ENCODE measurements at places on chromosomes 6 and 20.

DNA sequence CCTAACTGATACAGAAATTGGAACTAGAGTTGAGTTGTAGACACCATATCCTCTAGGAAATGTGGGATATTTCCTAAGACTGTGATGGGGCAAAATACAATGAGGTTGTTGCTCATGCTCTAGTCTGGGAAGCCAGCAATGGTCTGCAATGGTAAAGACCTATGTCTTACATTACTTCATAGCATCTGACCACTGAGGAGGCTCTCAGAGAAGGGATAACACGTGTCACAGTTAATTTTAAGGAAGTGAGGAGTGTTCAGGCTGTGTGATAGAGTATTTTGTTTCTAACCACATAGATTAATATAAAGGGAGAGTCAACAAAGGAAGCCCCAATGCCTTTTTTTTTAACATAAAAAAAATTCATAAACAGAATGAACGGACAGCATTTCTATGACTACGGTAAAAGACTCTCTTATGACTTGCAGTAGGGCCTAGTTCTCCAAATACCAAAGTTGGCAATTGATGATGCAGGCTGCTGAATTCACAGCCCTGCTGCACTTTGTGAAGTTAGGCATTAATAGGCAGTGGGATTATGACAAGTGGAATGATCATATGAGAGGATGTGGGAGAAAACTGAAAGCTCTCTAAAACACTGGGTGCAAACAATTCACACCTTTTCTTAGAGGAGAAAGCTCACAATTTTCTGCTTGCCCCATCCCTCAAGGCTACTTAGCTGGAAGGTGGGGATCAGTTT is 13.7 kb downstream of the KCNS1 start:
- no peak for DNase-seq

- no peak for DNase-seq
Observed at GRCh38 chr6:72968704-72969103, 256.6 kb downstream of the KHDC1L start.

DNA sequence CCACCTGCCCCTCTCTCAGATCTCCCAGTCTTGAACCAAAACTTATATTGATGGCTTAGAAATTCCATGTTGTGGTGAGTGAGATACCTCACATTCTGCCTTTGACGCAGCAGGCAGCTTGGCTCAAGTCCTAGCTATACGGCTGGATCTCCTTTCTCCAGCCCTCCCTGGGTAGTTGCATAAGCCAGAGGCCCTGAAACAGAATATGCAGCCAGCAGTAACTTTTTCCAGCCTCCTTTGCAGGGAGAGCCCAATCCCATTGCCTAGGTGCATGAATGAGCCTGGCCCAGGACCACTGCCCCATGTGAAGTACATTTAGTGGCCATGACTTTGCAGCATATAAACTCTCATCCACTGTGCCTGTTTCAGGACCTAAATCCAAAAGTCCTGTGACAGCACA is 202.2 kb upstream of the CDYL start:
- peak; percentile 88 for DNase-seq

- no peak for DNase-seq
Observed at GRCh38 chr6:164546263-164546662, 763.1 kb downstream of the C6orf118 start.

DNA sequence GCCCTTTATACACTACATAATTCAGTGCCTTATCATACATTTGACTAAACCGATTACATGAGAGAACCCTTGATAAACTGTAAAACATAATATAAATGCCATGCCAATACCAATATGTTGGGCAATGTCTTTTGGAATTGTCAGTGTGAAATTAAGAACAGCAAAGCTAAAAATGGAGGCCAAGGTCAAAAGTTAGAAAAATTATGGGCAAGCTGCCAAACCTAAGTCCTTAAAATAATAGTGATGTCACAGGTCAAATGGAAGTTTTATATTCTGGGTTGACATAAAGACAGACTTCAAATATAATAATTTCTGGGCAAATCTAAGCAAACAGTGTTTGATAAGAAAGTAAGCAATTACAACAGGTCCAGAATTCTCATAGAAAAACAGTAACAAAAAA is 696.7 kb downstream of the RNF144B start:
- no peak for DNase-seq

DNA sequence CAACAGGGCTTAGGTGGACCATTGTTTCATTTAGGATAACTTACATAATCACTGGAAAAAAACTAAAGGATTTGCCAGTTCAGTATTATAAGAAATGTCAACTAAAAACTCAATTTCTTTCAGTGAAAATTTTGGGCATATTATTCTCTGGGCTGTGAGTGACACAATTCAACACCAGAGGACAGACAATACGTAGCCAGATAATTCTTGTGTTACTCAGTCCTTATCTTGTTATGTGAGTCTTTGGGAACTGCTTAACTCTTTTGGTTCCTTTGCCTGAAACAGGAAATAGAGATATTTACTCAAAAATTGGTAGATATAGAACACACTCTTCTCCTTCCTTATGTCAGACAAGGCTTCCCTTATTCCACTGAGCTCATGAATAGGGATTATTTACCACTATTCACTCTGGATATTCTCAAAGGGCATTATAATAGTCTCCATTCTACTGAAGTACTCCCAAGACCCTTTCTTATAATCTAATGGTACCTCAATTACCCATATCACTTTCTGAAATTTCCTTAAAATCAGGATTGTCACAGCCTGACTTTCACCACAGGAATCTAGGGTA is 4.9 kb upstream of the BEND6 start:
- DNase-seq = peak; percentile 16

- DNase-seq = peak; percentile 10
Observed at GRCh38 chr6:18457065-18457737, 70.1 kb downstream of the RNF144B start.

DNA sequence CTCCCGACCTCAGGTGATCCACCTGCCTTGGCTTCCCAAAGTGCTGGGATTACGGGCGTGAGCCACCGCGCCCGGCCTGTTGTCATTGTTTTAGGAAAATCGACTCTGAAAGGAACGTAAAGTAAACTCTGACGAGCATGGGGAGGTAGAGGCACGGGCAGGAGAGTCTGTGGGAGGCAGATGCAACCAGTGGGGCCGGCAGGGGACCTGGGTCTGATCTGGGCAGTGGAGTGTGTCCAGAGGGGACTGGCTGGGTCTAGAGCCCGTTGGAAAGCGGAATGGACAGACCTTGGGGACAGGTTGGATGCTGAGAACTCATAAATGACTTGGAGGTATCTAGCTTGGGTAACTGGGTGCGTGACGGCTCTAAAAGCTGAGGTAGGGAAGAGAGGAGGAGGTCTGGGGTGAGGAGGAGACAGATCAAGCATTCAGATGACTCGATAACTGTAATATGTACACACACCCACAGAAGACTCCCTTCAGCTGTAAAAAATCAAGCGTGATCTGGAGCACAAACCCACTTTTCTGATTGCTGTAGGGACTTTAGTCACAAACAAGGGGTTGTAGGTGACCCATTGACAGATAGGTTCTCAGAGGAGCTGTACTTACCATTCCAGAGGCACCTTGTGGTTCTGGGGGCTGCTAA is 22.4 kb downstream of the MANBAL start:
- DNase-seq = no peak

DNA sequence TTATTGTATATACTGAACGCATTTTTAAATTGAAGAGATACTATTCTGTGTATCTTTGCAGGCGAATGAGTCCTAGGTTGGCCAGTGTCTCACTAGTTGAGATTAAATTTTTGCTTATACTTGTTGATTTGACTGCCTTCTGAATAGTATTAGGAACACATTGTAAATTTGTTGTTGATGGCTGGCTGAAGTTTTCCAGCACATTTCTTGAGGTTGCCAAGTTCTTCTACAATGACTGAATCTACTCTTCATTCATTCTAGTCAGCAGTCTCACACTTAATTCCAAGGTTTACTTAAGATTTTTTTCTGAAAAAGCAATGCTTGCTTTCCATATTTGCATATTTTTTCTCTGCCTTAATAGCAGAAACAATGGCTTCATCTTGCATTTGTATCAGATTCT is 151.7 kb downstream of the ZFAND3 start:
- DNase-seq = no peak

DNA sequence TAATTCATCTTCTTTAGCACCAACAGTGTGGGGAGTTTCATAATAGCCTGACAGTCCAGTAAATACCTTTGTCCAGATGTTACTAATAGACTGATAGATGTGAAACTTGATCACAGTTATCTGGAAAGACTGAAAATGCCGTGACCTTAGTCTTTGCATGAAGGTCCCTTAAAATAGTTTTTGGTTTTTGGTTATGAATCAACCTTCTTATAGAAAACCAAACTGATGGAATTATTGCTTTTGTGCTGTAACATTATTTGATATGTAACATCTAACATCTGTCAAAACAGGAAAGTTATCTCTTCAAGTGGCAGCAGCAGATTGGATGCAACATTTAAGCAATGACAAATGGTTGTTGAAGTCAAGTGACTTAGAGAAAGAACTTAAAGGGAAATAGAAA is 190.4 kb downstream of the DOK5 start:
- no peak for DNase-seq

- DNase-seq = peak; percentile 52
Observed at GRCh38 chr6:129893640-129894039, 32.5 kb upstream of the TMEM244 start.

DNA sequence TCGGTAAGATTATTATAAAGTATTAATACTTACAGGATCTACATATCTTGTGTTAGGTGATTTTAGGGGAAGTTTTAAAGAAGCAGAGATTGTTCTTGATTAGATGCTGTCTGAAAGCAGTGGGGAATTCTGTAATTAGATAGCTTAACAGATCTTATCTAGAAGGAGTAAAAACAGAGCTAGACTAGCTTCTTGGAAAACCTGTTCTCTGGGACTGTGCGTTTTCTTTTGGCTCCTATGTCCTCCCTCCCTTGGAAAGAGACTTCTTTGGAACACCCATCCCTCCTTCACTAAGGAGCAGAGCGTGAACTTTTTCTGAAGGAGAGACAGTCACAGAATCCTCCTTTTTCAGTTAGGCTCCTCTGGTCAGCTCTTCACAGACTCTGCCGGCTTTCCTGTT is 83.5 kb upstream of the ZNF184 start:
- DNase-seq = no peak
